Cerebellar nuclear complex (tissue), 1 donor: ENCODE measurements at places on chromosomes 5 and 9.

- DNase-seq: no peak
These were observed 53.2 kb upstream of the HMHB1 start for GRCh38 chr5:143758750-143759149.

- no peak for DNase-seq
These were observed 1006.4 kb upstream of the CTNND2 start for GRCh38 chr5:12910641-12911040.

DNA sequence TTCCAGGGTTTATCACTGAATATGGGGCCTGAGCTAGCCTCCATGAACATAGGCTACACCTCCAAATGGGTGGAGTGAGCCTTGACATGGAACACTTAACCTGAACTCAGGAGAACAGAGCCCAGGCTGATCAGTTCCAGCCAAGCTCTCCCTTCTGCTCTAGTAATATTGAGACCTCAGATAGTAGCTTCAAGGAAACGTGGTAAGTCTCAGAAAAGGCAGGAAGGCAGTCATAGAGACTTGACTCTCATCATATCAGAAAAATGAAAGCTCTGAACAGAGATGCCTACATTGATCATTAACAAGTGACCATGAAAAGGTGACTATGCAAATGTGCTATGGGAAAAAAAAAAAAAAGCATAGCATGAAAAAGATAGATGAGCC, 40.5 kb upstream of the MYO10 start:
- DNase-seq: no peak

DNA sequence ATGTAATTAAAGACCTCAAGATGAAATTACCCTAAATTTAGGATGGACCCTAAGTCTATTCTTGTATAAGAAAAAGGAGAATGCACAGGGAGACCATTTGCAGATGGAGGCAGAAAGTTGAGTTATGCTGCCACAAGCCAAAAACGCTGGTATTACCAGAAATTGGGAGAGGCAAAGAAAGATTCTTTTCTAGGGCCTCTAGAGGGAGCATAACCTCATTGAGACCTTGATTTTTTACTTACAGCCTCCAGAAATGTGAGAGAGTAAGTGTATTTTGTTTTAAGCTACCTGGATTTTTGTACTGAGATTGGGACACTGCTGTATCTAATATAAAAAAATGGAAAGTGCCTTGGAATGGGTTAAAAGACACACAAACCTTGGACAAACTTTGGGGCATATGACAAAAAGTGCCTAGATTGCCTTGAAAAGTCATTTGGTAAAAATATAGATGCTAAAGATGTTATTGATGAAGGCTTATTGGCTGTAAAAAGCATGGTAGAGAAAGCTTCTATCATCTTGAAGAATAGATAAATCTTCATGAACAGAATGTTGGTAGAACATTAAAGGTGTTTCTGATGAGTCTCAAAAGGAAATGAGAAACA, 174.7 kb upstream of the PRDM9 start:
- DNase-seq: no peak

DNA sequence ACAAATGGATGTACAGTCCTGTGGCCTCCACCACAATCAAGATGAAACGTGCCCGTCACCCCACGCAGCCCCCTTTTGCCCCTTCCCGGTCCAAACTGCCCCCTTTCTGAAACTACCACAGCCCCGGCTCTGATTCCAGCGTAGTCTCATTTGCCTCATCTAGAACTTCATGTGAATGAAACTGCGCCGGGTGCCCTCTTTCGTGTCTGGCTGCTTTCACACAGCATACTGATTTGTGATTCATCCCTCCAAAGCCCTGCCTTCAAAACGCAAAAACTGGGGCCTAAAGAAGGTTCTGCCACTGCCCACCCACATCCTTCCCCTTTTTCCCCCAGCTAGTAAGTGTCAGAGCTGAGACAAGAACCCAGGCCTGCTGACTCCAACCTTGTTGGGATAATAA, 31.5 kb upstream of the NCS1 start:
- DNase-seq: no peak

DNA sequence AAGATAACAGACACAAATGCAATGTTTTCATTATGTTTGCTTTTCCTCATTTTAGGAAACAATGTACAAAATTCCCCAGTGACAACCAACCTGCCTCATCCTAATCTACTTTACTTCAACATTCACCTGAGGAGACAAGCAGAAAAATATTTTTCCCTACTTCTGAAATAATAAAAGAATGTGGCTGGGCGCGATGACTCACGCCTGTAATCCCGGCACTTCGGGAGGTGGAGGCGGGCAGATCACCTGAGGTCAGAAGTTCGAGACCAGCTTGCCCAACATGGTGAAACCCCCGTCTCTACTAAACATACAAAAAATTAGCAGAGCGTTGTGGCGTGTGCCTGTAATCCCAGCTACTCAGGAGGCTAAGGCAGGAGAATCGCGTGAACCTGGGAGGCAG, 36.9 kb downstream of the MYO10 start:
- DNase-seq: no peak

GRCh38 chr9:101126556-101126955, 98.0 kb downstream of the PLPPR1 start:
- no peak for DNase-seq

DNA sequence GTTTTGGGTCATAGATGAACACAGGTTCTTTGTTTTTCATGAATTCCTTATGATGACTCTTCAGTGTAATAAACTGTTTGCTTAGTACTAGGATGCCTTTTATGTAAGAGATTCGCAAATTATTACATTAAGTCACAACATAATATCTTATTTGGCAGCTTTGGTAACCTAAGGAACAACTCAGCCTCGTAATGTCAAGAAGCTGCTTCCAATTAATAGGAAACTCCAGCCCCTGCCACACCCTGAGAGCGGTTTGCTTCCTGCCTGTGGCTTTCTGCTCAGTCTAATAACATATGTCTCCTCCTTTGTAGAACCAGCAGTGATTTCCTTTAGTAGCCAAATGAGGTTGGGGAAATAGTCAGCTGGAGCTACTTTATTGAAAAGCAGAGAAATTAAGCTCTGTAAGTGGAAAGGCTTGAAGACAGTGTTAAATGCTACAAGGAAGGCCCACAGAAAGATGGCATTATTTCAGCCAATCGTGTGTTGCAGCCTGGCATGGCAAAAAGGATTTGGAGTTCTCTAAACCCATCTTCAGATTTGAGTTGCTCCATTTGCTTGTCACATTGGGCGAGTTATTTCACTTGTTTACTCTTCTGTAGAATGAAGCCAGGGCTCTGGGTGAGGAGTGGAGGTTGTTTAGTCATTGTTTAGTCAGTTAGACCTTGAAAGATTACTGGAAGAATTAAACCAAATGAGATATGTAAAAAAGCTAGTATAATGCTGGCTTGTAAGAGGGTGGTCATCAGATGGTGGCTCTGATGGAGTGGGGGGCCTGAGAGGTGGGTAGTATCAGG, 54.1 kb downstream of the MTAP start:
- DNase-seq: no peak

DNA sequence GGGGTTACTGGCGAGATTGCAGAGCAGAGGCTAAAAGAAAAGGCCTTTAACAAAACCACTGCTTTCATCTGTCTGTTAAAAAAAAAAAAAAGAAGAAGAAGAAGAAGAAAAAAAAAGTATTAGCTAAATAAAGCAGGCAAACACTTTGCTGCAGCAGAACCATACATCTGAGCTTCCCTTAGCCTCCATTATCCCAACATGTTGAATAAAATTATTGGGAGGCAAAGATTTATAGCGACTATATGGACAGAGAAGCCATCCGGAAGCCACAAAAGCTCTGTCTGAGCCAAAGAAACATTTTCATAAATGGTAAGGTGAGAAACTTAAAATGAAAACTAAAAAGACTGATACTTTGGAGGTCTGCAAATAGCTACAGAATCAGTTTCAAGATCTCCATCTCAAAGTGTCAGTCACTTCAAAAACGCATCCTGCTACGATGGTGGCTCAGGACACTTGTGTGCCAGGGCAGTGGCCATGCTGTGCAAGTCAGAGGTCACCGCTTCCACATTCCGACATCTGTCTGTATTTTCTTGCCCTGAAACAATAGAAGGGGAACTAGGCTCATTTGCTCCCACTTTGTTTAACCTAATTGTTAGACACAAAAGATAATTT, 9.6 kb downstream of the EFNA5 start:
- DNase-seq: no peak

GRCh38 chr5:176409765-176410164, 6.6 kb downstream of the CLTB start:
- DNase-seq: no peak

DNA sequence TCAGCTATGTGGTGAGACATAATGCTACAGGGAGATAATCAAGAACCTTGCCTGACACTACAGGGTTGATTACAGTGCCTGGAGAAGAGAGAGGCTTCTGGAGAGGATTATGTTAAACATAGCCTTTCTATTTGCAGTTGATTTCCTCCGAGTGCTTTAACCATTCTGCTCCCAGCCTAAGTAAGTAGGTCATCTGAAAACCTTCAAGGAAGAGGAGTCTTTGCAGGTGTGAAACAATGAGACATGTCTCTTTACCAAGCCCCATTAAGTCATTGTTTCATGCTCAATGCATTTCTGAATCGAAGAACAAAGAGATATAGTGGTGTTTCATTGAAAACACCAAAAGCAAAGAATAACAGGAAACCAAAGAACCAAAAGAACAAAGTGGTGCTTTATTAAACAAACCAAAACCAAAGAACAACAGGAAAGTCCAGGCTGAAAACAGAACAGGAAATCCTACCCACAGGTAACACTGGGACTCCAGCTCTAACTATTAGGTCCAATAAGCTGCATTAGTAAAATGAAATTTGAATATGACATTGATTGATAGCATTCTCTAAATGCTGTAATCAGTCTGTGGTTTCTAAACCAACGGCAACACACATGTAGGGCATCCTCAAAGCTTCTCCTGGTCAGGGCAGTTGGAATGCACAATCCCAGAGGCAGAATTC, 113.3 kb upstream of the SPATA31D4 start:
- no peak for DNase-seq

GRCh38 chr5:66741394-66741793, 145.2 kb downstream of the MAST4 start:
- no peak for DNase-seq

DNA sequence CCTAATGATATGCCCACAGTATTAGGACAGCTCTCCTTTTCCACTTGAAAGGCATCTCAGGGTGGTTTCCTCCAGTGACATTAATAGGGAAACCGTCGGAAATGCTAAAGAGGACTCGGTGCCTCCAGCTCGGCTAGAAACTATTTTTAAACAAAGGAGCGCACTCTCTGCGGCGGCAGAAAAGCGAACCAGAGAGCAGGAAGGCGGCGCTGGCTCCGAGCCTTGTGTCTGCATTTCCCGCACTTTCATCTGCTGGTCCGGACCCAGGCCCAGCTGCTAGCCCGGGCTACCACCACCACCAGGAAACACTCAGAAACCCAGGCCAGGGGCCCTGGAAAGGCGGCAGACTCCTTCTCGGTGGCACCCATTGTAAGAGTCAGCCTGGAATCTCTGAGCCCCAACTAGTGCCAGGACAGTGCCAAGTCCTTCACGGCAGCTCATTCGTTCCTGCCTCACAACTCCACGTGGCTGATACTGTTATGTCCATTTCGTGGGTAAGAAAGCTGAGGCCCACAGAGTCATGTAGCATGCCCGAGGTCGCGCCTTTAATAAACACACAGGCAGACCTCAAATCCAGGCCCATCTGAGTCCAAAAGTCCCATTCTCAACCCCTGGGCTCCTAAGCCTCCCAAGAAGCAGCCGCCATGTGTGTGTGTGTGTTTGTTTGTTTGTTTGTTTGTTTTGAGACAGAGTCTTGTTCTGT, 73.9 kb downstream of the VAV2 start:
- DNase-seq: no peak

- no peak for DNase-seq
These were observed 213.9 kb downstream of the PBX3 start for GRCh38 chr9:125961072-125961471.

- no peak for DNase-seq
These were observed 3.3 kb upstream of the CDC20B start for GRCh38 chr5:55176176-55176818.

DNA sequence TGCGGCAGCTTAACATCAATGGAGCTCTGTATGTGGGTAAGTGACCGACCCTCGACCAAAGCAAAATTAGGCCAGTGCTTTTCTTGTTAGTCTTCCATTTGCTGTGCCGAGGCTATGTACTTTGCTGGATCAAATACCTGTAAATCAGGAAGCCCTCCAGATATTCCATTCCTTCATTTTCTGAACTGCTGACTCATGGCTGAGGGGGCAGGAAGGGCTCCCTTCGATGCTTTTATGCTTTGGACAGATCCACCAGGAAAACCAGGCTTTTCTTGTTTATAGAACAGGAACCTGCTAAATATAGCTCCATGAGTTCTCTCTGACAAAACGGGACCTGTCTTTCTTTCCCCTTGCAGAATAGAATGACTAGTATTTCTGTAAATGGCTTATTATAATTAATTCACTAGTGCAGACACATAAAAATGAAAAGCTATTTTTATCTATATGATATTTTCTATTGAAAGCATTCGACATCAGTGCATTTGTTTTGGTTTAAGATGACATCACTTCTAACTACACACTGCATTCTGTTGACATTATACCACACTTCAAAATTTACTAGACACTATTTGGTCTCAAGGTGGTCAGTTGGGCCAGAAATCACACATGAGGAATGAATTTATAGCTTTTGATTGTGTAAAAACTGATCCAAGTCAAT, 93.3 kb downstream of the LIFR start:
- no peak for DNase-seq

DNA sequence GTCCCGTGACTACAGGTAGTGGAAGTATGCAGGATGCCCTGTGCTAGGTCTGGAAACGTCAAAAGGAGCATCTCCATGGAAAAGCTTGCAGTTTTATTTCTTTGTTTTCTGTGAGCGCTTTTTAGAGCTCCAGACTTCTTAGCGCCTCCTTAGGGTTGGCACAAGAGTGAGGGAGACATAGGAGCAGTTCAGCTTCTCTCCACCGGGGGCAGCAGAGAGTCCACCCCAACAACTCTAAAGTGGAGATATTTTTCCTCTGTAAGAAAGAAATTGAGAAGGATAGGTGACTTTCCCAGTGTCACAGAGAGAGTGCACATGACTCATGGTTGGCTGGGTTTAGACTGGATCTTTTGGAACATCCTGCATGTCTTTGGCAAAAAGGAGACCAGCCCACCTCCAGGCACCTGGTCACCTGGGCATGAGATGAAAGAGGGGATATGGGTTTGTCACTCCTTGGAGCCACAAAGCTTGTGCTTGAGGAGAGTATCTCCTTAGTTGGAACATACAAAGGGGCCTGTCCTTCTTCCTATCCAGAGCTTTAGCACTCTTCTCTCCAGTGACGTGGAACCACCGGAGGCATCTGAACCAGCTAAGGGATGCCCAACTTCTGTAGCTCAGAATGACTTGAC, 637.7 kb downstream of the SEMA5A start:
- DNase-seq: no peak

DNA sequence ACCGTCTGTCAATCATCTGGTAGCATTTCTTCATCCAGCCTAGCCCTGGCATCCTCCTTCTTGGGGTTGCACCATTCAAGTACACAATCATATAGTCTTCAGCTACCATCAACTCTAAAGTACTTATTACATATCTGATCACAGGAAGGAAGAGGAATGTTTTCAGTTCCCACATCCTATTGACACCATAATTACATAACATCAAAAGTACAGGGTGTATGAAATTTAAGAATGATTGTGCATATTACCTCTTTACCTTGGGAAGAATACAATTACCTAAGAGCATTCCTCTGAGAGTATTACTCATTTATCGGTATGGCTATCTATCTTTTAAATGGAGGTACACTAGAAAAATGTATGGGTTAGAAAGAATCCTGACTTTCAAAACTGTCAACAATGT, 126.8 kb upstream of the PCA3 start:
- no peak for DNase-seq
